Stimulated activated CD4-positive, alpha-beta T cell treated with anti-CD3 and anti-CD28 coated beads, Interleukin-4, amount 100 ng/mL, for 48 hours (primary cell): ENCODE measurements at places on chromosomes 5 and 9.
A peak's percentile ranks its signal among the peaks of the same experiment; 100 is the strongest.

GRCh38 chr5:31759925-31760324 is 121.0 kb downstream of the PDZD2 start:
- no peak for DNase-seq

DNA sequence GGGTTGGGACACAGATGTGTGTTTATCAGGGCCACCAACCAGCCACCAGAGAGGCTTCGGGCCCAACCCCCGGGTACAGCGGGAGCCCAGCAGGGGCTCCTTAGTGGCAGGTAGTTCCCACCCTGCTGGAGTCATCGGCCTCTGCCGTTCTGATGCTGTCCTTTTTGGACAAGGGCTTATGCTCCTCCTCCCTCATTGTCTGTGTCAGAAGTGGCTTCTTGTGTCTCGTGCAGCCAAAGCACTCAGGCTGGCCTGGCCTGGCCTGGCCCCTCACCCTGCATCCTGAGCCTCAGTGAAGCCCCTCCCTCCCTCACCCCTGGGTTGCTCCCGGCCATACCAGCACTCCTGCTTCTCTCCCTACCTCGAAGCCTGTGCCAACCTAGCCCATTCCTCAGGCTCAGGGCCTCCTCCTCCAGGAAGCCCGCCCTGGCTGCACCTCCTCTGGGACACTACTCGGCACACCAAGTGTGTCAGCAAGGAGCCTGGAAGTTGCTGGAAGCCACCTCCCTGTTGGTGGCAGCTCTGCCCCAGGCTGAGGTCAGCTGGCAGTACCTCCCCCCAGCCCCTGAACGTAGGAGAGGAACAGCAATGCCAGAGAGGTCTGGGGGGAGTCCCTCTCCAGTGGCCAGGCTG is 4.1 kb upstream of the UBAC1 start:
- DNase-seq: no peak

DNA sequence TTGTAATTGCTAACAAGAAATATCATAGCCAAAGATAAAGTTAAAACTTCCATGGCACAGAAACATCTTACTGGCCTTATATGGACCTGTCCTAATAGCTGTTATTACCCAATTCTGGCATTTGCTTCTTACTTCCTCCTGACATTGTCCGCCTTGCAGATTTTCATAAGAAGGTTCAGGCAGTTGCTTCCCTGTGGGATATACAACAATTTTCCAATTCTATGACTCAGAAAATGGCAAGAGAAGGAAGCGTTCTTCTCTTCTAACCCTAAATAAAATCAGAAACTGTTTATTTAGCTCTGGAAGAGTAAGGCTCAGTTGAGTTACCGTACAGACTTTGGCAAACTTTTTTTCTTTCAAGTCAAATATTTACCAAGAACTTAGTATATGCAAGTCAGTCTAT is 1.7 kb downstream of the PRKAA1 start:
- DNase-seq: no peak

DNA sequence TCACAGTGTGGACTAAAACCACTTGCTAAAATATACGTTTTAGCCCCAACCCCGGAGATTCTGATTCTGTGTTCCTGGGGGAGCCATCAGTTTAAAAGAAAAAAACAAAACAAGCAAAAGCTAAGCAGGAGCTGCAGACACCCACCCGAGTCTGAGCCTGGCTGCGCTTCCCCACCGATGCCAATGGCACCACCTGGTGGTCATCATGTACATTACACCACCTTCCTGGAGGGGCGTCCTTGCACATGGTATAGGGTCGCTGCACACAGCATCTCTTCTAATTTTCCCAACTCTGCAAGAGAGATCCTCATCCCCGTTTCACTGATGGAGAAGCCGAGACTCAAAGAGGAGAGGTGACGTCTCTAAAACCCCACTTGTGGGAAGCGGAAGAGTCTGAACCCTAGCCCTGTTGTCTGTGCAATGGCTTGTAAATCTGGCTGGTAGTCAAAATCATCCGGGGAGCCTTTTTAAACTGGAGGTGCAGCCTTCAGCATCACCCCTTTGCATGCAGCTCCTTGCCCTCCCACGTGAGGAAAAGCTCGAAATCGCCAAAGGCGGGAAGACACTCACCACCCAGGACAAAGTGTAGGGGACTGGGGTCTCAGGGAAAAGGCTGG is 23.1 kb upstream of the CNOT6 start:
- DNase-seq: peak; percentile 11

DNA sequence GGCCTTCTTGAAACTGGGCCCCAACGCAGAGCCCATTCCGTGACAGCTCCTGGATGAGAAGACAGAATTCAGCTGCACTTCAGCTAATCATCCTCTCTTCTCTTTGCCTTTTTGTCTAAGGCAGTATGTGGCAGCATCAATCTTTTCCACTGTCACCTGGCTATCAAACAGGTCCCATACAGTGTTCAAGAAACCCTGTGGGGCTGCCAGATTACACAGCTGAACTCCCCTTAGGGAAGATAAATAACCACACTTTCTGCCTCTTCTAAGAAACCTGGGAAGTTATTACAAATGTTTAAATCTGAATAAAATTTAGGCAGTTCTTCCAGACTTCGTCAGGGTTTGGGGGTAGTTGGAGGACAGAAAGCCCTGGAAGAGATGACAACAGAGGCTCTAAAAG is 61.0 kb downstream of the SPEF2 start:
- DNase-seq: no peak

DNA sequence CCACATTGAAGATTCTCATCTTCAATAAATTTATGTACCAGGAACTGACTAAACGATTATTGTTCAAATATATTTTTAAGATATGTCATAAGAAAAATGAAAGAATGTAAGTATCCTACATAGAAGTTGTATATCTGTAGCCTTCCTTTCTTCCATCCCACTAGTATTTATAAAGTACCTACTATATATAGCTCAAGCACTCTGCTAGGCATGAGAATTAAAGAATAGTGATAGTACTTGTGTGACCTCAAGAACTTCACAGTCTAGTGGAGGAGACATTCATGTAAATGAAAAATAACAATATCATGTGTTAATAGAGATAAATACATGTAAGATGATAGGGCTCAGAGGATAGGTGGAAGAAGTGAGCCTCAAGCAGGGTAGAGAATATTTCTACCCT is 201.0 kb upstream of the HMHB1 start:
- DNase-seq: no peak

GRCh38 chr5:107254214-107254901 is 416.4 kb downstream of the EFNA5 start:
- DNase-seq: no peak

- no peak for DNase-seq
Observed at GRCh38 chr9:130484362-130485072, 39.8 kb downstream of the ASS1 start.

DNA sequence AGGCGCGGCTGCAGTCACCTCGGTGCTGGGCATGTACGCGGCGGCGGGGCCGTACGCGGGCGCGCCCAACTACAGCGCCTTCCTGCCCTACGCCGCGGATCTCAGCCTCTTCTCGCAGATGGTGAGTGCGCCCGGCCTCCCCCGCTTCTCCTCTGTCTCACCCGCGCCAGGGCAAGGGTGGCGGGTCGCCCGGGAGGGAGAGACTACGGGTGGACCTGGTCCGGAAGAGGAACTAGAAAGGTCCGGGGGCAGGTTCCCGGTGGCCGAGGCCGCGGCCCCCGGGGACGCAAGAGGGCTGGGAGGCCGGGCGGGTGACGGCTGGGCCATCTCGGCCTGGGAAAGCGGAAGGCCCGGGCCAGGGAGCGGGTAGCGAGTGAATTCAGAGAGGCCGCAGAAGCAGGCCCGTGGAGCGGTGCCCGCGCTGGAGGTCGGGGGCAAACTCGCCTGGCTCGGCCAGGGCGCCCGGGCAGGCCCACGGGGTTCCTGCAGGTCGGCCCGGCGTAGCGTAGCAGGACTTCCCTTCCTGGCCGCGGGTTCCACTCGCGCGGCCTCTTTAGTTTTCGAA is 711 bp downstream of the IRX1 start:
- DNase-seq: no peak

GRCh38 chr5:154646745-154647113 is 108.4 kb upstream of the LARP1 start:
- no peak for DNase-seq

DNA sequence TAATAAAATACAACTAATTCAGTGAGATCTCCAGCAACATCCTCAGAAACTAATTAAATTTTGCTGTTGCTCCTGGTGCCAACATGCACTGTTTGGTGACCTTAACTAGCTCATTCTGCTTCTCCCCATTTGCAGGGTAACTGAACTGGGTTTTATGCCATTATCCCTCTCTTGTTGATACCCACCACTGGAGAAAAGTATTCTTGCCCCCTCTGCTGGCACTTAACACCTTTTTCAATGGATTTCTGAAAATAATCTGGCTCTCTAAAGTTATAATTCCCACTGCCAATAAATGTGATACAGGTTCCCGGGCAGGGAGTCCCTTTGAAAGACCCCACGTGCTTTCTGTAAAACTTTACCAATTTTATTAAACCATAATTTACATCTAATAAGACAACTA is 394.3 kb downstream of the OSTF1 start:
- DNase-seq: no peak

GRCh38 chr5:24391816-24392215 is 253.0 kb downstream of the CDH10 start:
- DNase-seq: no peak

DNA sequence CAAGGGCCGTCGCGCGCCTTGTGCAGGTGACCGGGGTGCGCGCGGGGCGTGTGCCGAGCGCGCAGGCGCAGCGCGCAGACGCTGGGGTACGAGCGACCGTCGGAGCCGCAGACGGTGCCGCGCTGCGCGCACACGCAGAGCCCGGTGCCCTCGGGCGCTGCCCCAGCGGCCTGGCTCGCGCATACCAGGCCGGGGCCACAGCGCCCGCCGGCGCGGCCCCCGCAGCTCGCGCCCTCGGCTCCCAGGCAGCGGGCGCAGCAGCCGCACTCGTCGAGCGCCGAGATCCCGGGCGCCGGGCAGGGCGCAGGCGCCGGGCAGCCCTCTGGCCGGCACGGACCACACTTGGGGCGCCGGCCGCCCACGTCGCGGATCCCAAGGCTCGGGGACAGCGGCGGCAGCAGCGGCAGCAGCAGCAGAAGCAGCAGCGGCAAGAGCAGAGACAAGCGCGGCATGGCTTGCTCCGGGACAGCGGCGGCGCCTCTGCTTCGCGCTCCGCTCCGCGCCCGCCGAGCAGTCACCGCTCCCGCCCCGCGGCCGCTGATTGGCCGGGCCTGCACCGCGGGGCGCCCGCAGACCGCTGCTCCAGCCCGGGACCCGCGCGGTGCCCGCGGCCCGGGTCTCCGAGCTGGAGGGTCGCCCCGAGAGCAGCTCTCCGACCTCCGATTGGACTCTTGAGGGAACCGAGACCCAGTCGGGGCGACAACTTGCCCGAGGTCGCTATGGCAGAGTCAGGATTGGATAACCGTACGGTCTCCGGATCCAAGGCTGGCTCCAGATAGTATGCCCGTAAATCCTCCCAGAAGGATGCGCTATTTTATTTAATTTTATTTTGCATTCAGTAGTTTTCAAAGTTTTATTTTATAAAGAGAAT is at the start of gene IGFBPL1:
Gene IGFBPL1, minus strand, starts transcription at position 482 of the 871 bp plus-strand sequence. Its CDS starts 30 bp downstream, at position 452.
- DNase-seq: no peak

GRCh38 chr9:81682797-81683196 is 6.5 kb downstream of the TLE1 start:
- DNase-seq: no peak

- DNase-seq: no peak
Observed at GRCh38 chr5:91632871-91633270, 249.8 kb upstream of the ARRDC3 start.

GRCh38 chr9:134474055-134474370 is 147.8 kb downstream of the RXRA start:
- DNase-seq: no peak

- DNase-seq: no peak
Observed at GRCh38 chr9:86867804-86868313, 79.4 kb downstream of the GAS1 start.

DNA sequence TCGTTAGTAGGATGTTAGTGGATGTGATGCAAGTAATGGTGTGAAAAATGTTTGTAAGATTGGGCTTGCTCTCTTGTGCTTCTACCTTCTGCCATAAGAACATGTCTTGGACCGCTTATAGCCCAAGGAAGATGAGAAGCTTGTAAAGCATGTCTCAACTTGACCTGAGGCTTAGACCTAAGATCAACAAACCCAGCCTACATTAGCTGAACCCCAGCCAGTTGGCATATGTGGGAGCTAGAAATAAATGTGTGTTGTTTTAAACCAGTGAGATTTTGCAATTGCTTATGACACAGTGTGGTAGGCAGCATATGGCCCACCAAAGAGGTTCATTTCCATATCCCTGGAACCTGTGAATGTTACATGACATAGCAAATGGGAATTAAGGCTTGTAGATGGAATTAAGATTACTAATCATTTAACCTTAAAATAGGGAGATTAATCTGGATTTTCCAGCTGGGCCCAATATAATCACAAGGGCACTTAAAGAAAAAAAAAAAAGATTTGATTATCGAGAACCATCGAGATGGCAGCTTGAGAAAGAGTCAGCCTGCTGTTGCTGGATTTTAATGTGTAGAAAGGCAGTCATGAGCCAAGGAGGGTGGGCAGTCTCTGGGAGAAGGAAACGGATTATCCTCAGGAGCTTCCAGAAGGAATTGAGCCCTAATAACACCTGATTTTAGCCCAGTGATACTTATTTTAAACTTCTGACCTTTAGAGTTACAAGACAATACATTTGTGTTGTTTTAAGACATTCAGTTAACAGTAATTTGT is 27.3 kb upstream of the EDIL3 start:
- no peak for DNase-seq

DNA sequence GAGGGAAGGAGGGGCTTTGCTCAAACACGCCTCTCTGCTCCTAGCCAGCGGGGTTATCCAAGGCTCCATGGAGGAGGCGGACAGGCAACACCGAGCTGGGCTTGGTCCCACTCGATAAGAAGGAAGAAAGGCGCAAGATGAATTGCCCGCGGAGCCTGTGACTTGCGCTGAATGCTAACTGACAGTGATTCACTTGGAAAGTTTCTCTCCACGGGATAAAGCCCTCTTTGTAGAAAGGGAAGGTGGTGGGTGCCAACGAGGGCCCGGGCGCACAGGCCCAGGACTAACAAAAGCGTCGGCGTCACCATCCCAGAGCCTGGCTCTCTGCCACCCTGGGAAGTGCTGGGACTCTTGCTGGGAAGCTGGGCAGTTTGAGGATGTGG is 76.0 kb downstream of the VAV2 start:
- no peak for DNase-seq

DNA sequence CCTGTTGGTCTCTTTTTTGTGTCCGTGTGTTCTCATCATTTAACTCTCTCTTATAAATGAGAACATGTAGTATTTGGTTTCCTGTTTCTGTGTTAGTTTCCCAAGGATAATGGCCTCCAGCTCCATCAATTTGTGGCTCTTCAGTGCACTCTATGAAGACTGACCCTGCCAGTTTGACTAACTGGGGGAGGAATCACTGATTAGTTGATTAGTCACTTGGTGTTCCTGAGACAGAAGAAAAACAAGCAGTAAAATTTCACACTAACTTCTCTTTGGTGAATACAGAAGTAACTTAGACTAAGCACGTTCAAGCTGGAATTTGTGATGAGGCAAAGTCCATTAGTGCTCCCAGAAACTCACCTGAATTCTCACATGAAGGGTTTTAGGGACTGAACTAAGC is 495.8 kb upstream of the RORB start:
- no peak for DNase-seq

DNA sequence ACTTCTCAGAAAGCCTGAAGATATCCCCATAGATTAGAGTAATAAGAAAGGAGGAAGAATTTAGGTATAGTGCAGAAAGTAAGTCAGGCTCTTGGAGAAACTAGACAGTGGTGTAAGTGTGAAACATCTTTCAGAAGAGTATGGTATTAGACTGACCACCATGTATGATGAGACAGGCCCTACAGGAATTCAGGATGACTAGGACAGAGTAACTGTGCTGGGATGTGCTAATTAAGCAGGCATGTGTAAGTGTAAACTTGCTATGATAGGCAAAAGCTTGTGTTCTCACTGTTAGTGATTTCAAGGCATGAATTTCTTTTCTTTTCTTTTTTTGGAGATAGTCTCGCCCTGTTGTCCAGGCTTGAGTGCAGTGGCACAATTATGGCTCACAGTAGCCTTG is 70.8 kb downstream of the RAB24 start:
- no peak for DNase-seq
